ENCODE measurements at places on chromosomes 4 and X. TPM values are rescaled to one million over a fixed set of nuclear protein-coding genes. Genes with fewer than 3 reads are reported as not detected.
A peak's percentile ranks its signal among the peaks of the same experiment; 100 is the strongest.

The MAGEA11 gene
- not detected for total RNA-seq

The SSX4B gene
- total RNA-seq = 0.15 TPM

The SLC6A14 gene
- 0.03 TPM for total RNA-seq

The LEF1 gene
- 0.54 TPM for total RNA-seq

The ARMCX1 gene
- total RNA-seq = 4.7 TPM

The TMEM35A gene
- not detected for total RNA-seq

The ETDA gene
- not detected for total RNA-seq

GRCh38 chr4:8595237-8596087 is 2.9 kb downstream of the CPZ start:
- no peak overlapping the region for H3K27ac ChIP-seq
- H3K4me1 ChIP-seq = no peaks in the 10 kb centered on the region
- no peak overlapping the region for H3K4me3 ChIP-seq
- H3K36me3 ChIP-seq = no peaks in the 10 kb centered on the region
- H3K27me3 ChIP-seq = no peaks in the 10 kb centered on the region

DNA sequence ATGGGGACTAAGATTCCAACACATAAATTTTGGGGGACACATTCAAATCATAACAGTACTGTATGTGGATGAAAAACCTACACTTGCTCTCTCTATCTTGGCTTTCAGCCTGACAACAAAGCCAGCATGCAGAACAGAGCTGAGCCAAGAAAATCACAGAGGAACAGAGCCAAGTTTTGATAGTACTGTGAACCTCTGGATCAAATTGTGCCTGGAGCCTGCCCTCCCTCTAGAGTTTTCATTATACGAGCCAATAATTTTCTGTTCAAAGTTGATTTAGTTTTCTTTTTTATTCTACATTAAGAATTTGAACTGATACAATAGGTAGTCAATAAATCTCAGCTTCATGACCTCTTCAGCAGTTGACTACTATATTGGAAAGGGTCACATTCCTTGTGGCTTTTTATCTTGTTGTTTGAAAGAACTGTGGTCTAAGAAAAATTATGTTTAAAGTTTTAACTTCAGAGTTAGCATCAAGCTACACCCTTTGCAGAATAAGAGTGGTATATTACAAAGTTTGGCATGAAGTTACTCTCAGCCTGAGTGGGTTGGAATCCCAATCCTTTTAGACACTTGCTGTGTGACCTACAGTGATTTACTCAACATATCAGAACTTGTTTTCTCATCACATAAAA is 31.1 kb downstream of the GRID2 start:
- no peaks in the 10 kb centered on the region for H3K36me3 ChIP-seq
- no peaks in the 10 kb centered on the region for H3K4me1 ChIP-seq
- no peak for DNase-seq
- no peak overlapping the region for H3K27ac ChIP-seq

- H3K4me3 ChIP-seq = no peak overlapping the region
- no peaks in the 10 kb centered on the region for H3K27me3 ChIP-seq
- H3K27ac ChIP-seq = peak overlapping the region; percentile 65
- no peaks in the 10 kb centered on the region for H3K4me1 ChIP-seq
- no peak for DNase-seq
These were observed 43.5 kb downstream of the CLDN34 start for GRCh38 chrX:10010686-10011085.
